AG20443 (cell line): ENCODE measurements at places on chromosomes 7 and 10.

- DNase-seq: no peak
These were observed 29.5 kb downstream of the PLXDC2 start for GRCh38 chr10:19845503-19846368.

GRCh38 chr7:51141451-51142003, 175.1 kb downstream of the COBL start:
- peak; percentile 76 for DNase-seq

DNA sequence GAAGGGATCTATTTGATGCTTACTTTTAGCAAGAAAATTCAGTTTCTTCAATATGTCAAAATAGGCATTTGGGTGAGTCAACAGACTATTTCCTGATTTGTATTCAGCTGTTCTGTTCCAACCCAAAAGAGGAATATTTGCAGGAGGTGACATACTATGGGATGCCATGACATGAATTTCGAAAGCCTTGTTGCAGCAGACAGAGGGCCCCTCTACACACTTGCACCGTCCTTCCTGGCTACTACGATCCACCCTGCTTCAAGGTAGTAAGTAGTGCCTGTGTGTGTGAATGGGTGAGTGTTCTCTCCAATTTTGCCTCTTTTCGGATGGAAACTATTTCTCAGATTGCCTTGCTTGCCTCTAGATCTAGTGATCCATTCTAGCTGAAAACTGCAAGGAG, 413.0 kb upstream of the ADARB2 start:
- DNase-seq: no peak

DNA sequence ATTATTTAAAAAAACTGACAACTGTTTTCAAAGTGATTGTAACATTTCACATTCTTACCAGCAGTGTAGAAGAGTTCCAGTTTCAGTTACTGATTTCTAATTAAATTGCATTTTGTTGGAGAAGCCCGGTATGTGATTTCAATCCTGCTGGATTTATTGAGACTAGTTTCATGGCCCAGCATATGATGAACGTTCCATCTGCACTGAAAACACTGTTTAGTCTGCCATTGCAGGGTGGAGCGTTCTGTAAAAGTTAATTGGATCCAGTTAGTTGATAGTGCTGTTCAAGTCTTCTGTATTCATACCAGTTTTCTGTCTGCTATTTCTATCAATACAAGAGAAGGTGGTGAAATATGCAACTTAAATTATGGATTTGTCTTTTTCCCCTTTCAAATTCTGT, 37.3 kb upstream of the CCNY start:
- DNase-seq: no peak

GRCh38 chr7:114588506-114588905, 173.9 kb downstream of the FOXP2 start:
- DNase-seq: no peak

GRCh38 chr7:156073366-156074052, 261.2 kb upstream of the SHH start:
- no peak for DNase-seq

DNA sequence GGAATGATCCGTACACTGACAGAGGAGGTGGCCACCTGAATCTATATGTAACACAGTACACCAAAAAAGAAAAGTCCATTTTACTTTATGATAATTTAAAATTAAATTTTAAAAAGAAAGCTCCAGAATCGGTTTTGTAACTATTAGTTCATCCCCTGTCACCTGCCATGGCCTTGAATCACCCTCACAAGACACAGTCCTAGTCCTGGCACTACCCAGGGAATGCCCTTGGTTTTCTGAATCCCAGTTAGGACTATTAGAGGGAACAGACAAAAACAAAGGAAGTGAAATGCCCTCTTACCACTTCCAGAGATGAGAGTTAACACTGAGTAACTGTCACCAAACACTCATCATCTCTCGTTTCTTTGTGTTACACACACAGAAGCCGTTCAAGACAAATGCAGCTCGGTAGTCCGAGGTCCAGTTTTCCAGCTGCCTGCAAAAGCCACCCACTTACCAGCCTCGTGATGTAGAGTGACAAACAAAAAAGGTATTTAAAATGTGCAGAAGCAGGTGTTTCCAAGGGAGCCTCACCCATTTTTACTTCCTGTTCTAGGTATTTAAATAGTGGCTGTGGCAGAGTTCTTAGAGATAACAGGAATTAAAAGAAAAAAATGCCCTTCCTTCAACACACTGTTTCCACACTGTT, 6.1 kb downstream of the PTPRN2 start:
- no peak for DNase-seq

GRCh38 chr10:15627617-15628196, 92.0 kb downstream of the ITGA8 start:
- no peak for DNase-seq
